ENCODE measurements at places on chromosomes 2 and 18.

DNA sequence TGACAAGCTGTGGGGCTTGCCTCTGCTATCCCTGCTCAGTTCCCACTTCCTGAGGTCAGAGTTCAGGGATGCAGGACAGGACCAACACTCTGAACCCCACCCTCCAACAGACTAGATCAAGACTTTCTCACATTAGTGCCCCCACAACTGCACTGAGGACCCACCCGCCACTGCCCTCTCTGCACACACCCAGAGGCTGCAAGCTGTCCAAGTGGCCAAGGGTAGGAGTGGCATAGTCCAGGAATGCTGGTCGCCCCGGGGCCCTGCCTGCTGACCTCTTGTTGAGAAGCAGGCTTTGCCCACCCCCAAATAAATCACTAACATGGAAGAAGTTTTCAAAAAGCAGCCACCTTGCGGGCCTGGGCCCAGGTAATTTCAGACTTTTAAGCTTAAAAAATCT is 5.5 kb upstream of the KIF1A start:
- no peaks in the 10 kb centered on the region for H3K4me1 ChIP-seq
- no peak overlapping the region for H3K4me3 ChIP-seq
- no peak overlapping the region for H3K27ac ChIP-seq
- no peak for DNase-seq

DNA sequence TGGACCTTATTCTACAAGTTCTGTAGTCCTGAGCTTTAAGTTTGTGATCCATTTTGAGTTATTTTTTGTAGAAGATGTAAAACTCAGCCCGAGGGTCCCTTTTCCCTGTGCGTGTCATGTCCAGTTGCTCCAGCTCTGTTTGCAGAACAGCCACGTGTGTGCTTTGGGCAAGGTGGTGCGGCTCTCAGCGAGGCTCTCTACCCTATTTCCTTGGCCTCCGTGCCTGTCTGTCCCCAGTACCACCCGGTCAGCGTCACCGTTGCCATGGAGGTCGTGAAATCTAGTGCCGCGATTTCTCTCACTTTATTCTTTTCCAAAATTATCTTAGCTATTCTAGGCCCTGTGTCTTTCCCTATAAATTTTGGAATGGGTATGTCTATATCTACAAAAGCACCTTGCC is 141.0 kb upstream of the CTDP1 start:
- no peak overlapping the region for H3K27ac ChIP-seq
- H3K36me3 ChIP-seq = no peaks in the 10 kb centered on the region
- no peaks in the 10 kb centered on the region for H3K4me1 ChIP-seq
- no peak overlapping the region for H3K4me3 ChIP-seq
- peak; percentile 5 for DNase-seq

DNA sequence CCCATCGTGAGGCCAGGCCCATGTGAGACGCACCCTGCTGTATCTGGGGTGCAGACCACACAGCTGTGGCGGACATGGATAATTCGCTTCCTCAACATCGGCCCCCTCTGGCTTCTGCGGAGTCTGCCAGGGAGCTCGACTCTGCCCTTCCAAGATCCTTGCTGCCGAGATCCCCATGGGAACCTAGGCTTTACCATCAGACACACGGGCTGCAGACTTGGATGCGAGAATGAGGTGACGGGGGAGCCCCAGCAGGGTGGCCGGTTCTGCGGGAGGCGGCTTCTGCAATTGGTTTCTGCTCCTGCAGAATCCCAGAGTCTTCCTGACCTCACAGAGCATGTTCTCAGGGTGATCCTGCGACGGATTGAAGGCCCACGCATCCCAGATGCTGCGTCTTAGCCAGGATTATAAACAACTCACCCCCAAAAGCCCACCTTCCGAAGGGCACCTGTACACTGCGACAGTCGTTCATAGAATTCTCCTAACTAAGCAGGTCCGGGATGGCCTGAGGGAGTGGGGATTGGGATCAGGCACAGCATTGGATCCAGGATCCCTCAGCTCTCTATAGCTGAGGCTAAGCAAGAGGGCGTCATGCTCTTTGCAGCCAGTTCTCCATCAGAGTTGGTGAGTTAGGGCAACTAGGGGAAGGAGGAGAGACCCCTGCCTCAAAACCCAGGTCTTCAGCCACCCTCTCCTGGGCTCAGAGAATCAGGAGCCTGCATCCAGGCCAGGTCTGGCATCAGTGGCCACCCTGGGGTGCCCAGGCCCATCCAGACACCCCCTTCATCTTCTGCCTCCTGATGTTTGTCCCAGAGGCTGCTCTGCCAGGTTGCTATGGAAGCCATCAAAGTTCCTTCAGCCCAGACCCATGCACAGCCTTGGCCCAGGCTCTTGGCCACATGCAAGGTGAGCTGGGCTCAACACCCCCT is 74.7 kb upstream of the SNTG2 start:
- H3K27me3 ChIP-seq = peaks cover 18% of the 10 kb centered on the region
- no peak overlapping the region for H3K4me3 ChIP-seq
- H3K27ac ChIP-seq = no peak overlapping the region

DNA sequence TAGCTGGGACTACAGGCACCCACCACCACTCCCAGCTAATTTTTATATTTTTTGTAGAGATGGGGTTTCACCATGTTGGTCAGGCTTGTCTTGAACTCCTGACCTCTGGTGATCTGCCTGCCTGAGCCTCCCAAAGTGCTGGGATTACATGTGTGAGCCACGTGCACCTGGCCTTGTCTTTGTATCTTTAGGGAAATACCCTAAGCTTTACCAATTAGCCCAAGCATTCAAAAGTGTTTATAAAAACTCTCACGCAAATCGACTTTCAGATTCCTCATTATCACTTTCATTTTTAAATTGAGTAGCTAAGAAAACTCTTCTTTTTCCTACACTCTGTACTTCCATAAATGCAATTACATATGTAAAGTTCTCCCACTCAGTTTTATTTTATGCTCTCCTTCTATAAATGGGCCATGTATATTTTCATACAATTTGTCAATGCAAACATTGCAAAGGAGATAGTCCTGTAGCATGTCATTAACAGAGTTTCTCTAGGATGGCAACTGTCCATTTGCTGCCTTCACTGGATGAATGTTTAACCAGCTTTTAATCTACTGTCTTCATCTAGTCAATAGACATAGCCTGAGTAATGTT is 326.2 kb upstream of the LRATD1 start:
- no peak for DNase-seq
- no peaks in the 10 kb centered on the region for H3K4me1 ChIP-seq
- no peaks in the 10 kb centered on the region for H3K27me3 ChIP-seq
- H3K4me3 ChIP-seq = no peak overlapping the region

DNA sequence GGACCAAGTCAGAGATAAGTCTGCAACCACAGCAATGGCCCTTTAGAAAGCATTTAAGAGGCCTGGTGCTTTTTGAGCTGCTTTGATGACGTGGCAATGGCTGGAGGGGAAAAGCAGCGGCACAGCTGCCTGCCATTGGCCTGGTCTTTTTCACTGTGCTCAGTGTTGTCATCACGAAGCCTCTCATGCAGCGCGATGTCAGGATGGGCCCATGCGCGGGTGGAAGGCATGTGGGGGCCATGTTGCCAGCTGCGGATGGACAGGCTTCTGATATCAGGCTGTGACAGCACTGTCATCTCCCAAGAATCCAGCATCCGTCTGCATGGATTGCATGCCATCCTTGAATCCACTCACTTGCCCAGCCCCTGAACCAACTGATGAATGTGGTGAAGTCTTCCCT is 204.5 kb downstream of the ACKR3 start:
- H3K36me3 ChIP-seq = no peaks in the 10 kb centered on the region
- no peak overlapping the region for H3K27ac ChIP-seq
- no peaks in the 10 kb centered on the region for H3K4me1 ChIP-seq
- no peak overlapping the region for H3K4me3 ChIP-seq
- H3K27me3 ChIP-seq = no peaks in the 10 kb centered on the region
- no peak for DNase-seq

DNA sequence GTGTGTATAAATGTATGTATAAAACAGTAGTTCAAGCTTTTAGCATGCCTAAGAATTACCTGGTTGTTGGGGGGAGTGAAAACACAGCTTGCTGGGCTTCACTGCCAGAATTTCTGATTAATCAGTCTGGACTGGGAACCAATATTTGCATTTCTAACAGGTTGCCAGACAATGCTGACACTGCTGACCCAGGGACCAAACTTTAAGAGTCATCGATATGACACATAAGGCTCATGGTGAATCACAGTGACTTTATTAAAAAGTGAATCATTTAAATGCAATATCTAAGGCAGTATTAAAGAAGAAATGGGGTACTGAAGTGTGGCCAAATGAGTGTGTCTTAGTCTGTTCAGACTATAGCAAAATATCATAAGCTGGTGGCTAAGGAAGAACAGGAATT is 195.9 kb upstream of the DTNA start:
- no peak overlapping the region for H3K4me3 ChIP-seq
- no peaks in the 10 kb centered on the region for H3K27me3 ChIP-seq
- H3K27ac ChIP-seq = no peak overlapping the region
- DNase-seq = no peak

DNA sequence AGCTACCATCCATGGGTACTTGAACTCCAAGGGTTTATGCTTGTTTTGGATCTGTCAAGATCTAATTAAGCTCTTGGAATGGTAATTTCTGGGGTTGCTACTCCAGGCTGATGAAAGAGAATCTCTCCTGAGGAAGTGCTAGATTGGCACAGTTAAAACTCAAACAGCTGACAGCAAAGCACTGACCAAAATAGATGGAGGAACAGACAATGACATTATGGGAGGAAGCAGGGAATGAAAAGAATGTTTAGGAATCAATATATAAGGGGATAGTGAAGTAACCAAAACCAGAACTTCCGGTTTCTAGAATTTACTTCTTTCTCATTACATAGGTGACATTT is 6.3 kb downstream of the THUMPD2 start:
- no peaks in the 10 kb centered on the region for H3K27me3 ChIP-seq
- no peak overlapping the region for H3K4me3 ChIP-seq
- H3K36me3 ChIP-seq = peaks cover 22% of the 10 kb centered on the region
- H3K27ac ChIP-seq = no peak overlapping the region

DNA sequence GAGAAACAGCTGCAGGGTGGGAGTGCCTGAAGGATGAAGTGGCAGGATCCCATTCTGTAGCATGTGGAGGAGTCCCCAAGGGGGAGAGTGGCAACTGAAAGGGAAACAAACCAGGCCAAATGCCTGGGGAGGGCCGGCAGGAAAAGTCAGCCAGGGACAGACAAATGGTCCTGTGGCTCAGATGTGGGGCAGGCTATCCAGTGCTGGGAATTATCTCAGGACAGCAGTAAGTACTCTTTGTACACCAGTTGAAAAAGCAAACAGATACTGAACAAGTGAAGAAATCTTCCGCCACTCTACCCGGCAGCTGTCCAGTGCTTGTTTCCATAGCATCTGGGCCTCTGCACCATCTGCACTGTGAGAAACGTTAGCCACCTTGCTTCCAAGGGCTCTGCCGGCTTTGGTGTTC is 408.9 kb downstream of the LRATD1 start:
- H3K36me3 ChIP-seq = no peaks in the 10 kb centered on the region
- H3K27me3 ChIP-seq = no peaks in the 10 kb centered on the region
- H3K4me3 ChIP-seq = no peak overlapping the region
- no peak overlapping the region for H3K27ac ChIP-seq
- no peak for DNase-seq

GRCh38 chr18:6120820-6121279 is 225.5 kb upstream of the TMEM200C start:
- no peak for DNase-seq
- no peak overlapping the region for H3K4me3 ChIP-seq
- H3K27ac ChIP-seq = peak overlapping the region; percentile 82
- H3K36me3 ChIP-seq = no peaks in the 10 kb centered on the region

GRCh38 chr2:229296536-229296935 is 25.4 kb upstream of the PID1 start:
- peaks cover 41% of the 10 kb centered on the region for H3K4me1 ChIP-seq
- H3K36me3 ChIP-seq = no peaks in the 10 kb centered on the region
- no peak overlapping the region for H3K4me3 ChIP-seq
- no peaks in the 10 kb centered on the region for H3K27me3 ChIP-seq

- H3K4me3 ChIP-seq = no peak overlapping the region
- DNase-seq = no peak
- H3K27me3 ChIP-seq = no peaks in the 10 kb centered on the region
- H3K36me3 ChIP-seq = no peaks in the 10 kb centered on the region
- H3K27ac ChIP-seq = no peak overlapping the region
Observed at GRCh38 chr18:600107-600506, 3.3 kb downstream of the CLUL1 start.

- no peak for DNase-seq
- no peaks in the 10 kb centered on the region for H3K4me1 ChIP-seq
- H3K27me3 ChIP-seq = no peaks in the 10 kb centered on the region
- H3K27ac ChIP-seq = no peak overlapping the region
- H3K36me3 ChIP-seq = no peaks in the 10 kb centered on the region
Observed at GRCh38 chr2:76980067-76980787, 541.9 kb downstream of the LRRTM4 start.

- H3K27ac ChIP-seq = no peak overlapping the region
- no peaks in the 10 kb centered on the region for H3K27me3 ChIP-seq
- DNase-seq = no peak
- no peaks in the 10 kb centered on the region for H3K36me3 ChIP-seq
- H3K4me1 ChIP-seq = no peaks in the 10 kb centered on the region
Observed at GRCh38 chr2:53347269-53347668, 420.3 kb upstream of the CHAC2 start.

GRCh38 chr18:64180617-64181016 is 31.7 kb upstream of the LINC00305 start:
- no peak for DNase-seq
- H3K27me3 ChIP-seq = no peaks in the 10 kb centered on the region
- H3K4me1 ChIP-seq = no peaks in the 10 kb centered on the region
- no peak overlapping the region for H3K27ac ChIP-seq
- no peak overlapping the region for H3K4me3 ChIP-seq

DNA sequence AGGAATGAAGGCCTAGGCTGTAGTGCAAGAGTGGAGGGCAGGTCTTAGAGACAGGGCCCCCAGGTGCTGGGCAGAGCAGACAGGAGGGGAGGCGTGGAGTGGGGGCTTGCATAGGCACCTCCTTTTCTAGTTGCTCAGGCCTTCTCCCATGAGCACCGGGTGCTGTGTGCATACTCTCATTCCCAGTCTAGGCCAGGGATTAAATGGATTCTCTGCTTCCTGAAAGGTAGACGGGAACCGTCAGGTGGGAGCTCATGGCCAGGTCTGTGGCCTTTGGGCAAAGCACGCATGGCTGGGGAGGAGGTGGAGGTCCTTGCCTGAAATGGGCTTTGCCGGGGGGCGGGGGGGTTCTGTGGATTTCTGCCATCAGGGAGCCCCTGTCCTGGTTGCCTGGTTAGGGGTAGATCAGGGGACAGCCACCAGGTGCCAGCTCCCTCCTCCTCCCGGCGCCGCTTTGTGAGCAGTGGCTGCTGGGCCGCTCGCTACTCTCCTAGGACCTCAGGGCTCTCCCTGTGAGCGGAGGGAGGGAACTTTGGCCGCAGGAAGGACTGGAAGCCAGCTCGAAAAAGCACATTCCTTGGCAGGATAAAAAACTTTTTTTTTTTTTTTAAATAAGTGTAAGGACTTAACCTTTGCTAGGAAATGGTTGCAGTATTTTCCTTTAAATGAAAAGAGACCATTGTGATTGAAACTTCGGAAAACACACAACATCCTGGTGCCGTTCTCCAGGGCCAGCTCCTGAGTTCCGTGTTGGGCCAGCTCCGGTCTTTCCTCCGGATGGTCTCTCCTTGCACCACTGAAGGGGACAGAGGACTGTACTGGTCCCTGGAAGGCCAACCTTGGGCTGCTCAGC is 82.8 kb upstream of the HAAO start:
- peaks cover 29% of the 10 kb centered on the region for H3K4me1 ChIP-seq
- no peak overlapping the region for H3K4me3 ChIP-seq
- no peaks in the 10 kb centered on the region for H3K36me3 ChIP-seq
- peak overlapping the region; percentile 88 for H3K27ac ChIP-seq

GRCh38 chr2:57160976-57161375 is 885.6 kb upstream of the VRK2 start:
- no peak overlapping the region for H3K27ac ChIP-seq
- no peak for DNase-seq
- H3K27me3 ChIP-seq = no peaks in the 10 kb centered on the region
- H3K4me3 ChIP-seq = no peak overlapping the region
- no peaks in the 10 kb centered on the region for H3K36me3 ChIP-seq
